ENCODE measurements at places on chromosomes 11 and 22.

DNA sequence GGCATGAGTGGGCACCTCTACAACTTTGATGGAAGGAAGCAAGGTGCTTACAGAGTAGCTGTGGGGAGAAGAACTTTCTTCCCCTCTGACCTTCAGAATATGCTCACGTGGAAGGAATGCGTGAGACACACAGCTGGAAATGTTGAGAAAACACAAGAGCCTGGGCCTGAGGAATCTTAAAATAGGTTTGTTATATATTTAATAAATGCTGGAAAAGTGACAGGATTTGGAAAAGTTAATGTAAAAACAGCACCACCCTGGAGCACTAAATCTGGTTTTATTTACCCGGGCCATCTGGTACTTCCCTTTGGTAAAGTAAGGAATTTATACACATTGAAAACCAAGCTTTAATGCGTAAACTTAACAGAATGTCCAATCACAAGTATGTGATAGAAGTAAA is 14.0 kb upstream of the AMPD3 start:
- no peak for DNase-seq

DNA sequence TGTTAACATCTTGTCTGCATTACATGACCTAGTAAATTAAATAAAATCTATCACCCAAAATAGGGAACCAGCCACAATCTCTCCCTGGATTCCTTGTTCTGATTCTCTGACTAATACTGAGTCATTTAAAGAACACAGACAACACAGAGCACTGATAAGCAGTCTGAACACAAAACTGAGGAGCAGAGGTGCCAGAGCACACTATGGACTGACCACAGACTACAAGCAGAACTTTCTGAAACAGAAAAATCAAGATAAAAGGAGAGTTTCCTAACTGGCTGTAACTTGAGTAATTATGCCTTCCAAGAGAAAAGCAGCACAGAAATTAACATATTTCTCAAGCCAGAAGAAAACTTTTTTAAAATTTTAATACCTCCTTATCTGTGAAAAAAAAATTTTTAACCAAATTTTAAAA is 128.8 kb downstream of the SGSM3 start:
- no peak for DNase-seq

- DNase-seq: no peak
These were observed 8.3 kb downstream of the LGR4 start for GRCh38 chr11:27464289-27464696.

GRCh38 chr11:47438721-47439120 is 10.2 kb downstream of the RAPSN start:
- DNase-seq: no peak

DNA sequence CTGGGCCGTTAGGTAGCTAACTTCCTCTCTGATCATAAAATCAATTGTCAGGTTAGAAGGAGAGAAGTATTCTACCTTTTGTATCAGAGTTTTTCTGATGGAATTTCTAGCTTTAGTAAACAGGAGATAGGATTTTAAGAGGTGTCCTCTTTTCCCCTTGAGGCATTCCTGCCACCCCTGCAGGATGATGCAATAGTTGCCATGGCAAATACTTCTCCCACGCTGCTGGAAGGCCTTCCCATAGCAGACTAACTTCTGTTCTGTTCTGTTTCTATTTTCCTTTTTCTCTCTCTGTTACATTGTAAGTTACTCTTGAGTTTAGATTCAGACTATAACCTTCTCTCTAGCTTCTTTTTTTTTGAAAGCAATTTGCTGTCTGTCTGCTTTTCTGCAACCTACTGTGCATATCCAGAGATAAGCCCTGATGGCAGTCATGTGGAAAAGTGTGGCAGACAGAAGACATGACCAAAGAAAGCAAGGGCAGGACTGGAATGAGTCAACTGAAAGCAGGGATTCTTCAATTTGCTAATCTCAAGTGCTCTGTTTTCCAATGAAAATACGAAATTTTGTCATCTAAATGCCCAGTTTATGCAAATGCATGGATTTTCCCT is 679.1 kb downstream of the DLG2 start:
- DNase-seq: no peak

GRCh38 chr11:93054279-93054678 is 84.8 kb downstream of the MTNR1B start:
- DNase-seq: no peak

DNA sequence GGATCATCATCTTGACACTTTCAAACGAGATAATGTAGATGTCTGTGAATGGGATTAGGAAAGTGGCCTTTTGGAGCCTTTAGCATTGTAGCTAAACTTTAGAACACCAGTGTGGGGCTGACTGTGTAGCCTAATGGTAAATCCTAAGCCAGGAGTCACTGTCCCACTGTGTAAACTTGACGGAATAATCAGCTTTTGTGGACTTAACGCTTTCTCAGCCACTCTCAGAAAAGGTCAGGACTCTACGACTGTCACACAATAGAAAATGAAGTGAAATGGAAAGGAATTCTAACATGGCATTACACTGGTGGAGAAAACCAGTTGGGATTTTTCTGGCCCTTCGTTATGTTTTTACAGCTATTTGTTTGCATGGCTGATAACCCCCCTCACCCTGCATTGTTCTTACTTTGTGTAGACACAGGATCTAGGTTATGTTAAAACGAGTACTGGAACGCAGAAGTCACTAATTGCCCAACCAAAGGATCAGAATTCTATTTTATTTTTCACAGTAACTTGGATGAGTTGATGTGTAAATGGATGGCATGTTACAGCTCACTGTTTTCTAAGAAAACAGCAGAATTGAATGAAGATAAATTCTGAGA is 22.0 kb upstream of the GRAMD1B start:
- no peak for DNase-seq

- no peak for DNase-seq
These were observed 7.3 kb upstream of the EHF start for GRCh38 chr11:34613552-34614056.

- no peak for DNase-seq
These were observed 4.5 kb downstream of the XRCC6 start for GRCh38 chr22:41625577-41625976.

DNA sequence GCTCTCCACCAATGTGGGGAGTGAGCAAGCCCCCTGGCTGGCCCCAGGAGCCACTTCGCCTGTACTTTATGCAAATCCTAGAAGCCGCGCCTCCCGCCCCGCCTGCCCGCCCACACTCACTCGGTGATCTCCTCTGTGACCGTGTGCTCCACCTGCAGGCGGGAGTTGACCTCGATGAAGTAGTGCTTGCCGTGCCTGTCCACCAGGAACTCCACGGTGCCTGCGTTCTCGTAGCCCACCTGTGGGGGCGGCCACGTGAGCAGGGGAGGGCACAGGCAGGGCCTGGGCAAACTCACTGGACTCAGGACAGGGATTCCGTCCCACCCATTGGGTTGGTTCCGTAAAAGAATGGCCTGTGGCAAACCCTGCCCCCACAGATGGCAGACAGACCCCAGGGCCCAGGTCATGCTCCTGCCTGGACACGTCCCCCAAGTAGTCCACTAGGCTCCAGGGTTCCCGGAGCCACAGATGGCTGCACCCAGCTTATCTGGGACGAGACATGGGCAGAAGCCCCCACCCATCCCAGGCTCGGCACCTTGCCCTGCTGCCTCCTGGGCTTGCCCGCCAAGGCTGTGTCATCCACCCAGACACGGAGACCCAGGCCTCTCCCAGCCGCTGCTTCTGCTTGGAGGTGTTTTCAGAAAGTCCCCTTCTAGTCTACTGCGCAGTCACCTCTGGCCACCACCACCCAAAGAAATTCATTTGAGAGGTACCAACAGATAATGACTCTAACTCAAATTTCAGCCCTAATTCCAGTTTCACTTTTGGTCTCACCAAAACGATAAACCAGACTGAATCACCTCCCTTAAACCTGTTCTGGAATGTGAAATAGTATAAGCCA is 12.1 kb downstream of the LRFN4 start:
- peak; percentile 56 for DNase-seq

- no peak for DNase-seq
These were observed 107.6 kb downstream of the CCDC34 start for GRCh38 chr11:27255447-27255828.

GRCh38 chr22:24147666-24148065 is 33.6 kb upstream of the SUSD2 start:
- DNase-seq: no peak

DNA sequence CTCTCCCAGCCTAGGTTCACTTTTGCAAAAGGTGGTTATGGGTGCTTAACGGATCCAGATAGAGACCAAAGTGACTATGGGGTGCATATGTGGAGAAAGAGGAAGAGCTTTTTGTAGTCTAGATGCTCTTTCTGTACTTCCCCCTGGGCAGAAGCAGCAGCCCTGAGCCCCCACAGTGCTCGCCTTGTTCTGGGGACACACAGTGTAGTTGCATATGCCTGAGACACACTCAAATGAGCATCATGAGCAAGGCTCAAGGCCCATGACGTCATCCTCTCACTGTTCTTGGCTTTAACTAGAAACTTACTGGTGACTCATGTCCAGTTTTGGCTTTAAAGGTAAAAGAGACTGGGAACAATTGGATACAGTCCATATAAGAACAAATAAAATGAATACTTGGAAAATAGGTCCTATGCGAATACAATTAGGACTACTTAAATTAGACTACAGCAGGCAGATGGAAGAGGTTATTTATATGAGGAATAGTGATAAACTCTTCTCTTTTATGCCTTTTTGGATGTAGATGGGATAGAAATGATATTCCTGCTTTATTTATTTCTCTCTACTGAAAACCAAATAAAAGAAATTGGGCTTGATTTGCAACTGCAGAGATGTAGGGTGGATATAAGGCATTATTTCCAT is 20.1 kb upstream of the PEX26 start:
- no peak for DNase-seq

DNA sequence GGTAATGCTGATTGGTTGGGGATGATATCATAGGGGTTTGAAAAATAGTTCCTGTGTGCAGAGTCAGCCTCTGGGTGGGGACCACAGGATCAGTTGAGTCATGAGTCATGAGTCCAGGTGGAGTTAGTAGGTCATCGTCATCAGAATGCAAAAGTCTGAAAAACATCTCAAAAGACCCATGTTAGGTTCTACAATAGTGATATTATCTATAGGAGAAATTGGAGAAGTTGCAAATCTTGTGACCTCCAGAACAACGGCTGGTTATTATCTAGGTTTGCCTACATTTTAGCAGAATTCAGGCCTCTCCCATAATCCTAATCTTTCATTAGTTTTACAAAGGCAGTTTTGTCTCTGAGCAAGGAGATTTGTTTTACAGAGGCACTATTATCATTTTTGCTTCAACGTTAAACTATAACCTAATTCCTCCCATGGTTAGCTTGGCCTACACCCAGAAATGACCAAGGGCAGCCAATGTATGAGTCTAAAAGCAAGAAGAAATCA is 38.9 kb downstream of the MS4A2 start:
- no peak for DNase-seq

DNA sequence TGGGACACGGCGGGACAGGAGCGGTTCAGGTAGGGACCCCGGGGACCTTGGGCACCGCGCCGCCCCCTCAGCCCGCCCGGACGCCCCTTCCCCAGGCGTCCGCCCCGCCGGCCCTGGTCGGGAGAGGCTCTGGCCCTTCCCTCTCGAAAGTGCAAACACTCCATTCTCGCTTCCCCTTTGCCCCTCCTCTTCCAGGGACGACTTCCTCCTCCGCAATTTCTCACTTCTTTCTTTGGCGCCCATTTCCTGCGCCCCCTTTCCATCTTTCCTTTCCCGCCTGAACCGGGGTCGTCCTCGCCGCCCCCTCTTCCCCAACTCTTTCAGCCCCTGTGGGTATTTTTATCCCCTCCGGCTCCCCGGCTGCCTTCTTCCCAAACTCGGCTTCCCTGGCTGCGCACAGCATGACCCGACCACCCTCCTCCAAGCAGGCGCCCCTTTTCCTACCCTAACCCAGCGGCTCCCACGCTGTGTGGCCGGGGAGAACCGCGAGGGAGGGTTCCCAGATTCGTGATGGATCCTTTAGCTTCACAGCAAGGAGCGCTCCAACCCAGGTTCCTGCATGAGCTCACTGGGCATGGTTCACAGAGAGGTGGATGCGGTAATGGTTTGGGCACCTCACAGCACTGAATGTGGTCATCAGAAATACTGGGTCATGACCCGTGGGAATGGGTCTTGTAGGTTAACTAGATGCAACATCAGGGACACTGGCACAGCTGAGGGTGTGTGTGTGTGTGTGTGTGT is 689 bp downstream of the RAB39A start:
- DNase-seq: no peak

DNA sequence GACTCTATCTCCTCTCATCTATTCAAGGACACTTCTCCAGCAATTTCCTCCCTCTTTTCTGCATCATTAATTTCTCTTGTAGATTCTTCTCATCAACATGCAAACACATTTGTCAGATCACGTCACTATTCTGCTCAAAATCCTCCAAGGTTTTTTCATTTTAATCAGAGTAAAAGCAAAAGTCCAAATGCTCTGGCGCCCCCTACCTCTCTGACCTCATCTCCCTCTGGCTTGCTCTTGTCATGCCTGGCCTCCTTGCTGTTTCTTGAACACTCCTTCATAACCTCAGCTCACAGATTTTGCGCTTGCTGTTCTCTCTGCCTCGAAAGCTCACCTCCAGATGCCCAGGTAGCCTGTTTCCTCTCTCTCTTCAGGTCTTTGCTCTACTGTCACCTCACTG is 22.4 kb downstream of the RTCB start:
- no peak for DNase-seq

- peak; percentile 12 for DNase-seq
These were observed 34.2 kb upstream of the VPREB1 start for GRCh38 chr22:22210375-22210774.

GRCh38 chr11:34261820-34262219 is 96.0 kb downstream of the ABTB2 start:
- no peak for DNase-seq

DNA sequence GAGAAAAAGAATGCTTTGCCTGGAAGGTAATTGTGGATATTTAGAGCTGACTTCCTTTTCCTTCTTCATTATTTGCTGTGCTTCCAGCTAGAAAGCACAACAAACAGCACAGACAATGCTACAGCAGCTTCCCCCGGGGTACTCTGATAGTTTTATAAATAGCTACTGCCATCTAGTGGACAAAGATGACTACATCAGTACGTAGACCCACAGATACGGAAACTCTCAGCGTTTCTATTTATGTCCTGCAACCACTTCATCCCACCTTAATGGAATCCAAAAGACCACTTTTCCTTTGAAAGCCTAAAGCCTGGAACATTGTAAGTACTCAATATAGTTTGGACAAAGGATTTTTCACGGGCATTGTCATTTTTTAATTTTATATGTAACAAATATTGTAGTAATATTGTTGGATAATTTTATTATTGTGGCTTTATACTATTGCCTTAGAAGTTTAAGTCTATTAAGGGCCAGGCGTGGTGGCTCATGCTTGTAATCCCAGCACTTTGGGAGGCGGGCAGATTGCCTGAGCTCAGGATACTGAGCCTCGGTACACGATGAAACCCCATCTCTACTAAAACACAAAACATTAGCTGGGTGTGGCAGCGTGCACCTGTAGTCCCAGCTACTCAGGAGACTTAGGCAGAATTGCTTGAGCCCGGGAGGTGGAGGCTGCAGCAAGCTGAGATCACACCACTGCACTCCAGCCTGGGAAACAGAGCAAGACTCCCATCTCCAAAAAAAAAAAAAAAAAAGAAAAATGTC is 7.5 kb downstream of the HSPA8 start:
- DNase-seq: no peak
